Dorsolateral prefrontal cortex (tissue), 122 donors: ENCODE measurements at places on chromosomes 6 and 20. TPM values are rescaled to one million over a fixed set of nuclear protein-coding genes. Genes with fewer than 3 reads are reported as not detected.

PRPH2 gene
- 5.7 TPM for total RNA-seq

OR12D3 gene
- total RNA-seq = not detected

TINAG gene
- 1.2 TPM for total RNA-seq

SLC17A1 gene
- not detected for total RNA-seq

C6orf89 gene
- 68.7 TPM for total RNA-seq

GRCh38 chr6:13038741-13039190 is 289.6 kb downstream of the TBC1D7 start:
- DNase-seq = no peak

GRCh38 chr6:45047573-45047972 is 280.6 kb upstream of the RUNX2 start:
- DNase-seq = no peak

DNA sequence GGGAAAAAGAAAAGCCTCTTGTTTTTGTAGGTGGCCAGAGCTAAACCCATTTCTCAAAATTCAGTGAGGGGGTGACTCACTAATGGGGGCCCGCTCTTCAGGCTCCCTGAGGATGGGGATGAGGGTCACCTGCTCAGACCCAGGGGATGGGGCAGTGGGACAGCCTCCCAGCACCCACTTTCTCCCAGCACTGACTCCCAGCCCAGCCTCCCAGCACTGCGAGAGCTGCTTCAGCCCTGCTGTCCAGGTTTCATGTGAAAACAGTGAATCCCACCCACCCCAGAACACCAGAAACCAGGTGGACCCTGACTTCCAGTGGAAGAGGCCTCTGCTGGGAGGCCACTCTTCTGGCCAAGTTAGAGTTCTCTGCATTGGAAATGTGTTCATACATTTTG is 362.6 kb downstream of the CDH4 start:
- DNase-seq = no peak

DNA sequence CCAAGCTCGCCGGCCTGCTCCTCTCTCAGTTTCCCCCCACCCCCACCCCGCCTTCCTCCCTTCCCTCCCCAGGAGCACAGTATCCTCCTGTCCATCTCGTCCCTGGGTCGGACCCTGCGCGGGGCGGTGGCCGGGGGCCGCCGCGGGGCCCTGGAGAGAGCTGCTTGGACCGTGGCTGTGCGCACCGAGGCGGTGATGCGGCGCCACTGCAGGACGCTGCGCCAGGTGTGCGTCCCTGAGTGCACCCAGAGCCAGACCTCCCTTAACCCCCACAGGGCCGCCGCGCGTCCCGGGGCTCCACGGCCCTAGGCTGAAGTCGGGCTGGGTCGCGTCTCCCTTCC is 2.2 kb downstream of the C20orf204 start:
- DNase-seq = no peak

- DNase-seq = no peak
Measured at GRCh38 chr6:36676141-36677058, 2.1 kb upstream of the CDKN1A start.

DNA sequence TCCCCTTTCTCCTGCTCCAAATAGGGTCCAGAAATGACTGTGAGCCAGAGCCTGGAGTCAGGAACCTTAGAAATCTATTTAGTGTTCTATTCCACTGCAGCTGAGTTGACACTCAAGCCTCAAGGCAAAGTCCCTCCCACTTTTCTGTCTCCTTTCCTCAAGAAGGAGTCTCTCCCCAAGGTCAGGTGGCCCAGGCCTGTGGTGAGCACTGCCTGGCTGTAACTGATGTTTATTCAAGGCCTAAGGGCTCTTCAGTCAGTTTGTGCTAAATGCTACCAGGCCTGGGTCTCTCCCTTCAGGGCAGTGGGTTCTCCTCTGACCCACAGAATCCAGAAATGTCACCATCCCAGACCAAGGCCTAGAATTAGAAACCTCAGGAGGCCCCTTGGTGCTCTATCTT is 1042.9 kb upstream of the EPHA7 start:
- DNase-seq = no peak

DNA sequence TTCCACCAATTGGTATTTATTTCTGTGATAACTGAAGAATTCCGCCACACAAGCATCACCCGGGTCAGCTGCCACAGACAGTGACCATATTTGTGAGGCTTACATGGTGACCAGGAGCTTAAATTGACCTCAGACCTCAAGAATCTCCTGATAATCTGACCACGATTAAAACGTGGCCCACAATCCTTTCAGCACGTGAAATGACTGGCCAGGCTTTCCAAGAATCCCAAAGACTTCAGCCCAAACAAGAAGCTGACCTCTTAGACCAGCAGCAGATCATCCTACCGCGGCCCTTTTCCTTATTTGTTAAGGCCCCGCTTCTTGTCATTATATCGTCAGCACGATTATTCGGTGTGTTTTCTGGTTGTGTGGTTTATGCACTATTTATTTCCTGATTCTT is 45.6 kb upstream of the CD93 start:
- DNase-seq = no peak

GRCh38 chr6:137266309-137266586 is 47.1 kb upstream of the IFNGR1 start:
- DNase-seq = no peak

- DNase-seq = no peak
Measured at GRCh38 chr6:31180500-31180899, 10.0 kb upstream of the POU5F1 start.

DNA sequence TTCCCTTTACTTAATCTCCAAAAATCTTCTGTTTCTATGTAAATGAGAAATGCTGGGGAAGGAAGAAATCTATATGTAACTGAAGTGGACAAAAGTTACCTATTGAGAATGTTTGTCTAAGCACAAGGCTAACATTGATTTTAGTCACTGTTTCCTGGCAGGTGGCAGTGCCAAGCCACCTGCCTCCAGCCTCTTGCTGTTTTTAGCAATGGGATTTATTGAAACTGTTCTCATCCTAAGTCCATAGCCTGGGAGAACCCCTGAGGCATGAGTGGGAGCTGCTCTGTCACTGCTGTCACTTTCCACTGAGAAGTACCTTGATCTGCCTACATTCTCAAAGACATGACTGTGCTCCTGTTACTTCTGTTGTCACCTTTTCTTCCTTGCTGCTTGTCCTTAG is 14.7 kb downstream of the ENPP3 start:
- no peak for DNase-seq
